GM20000 (cell line): ENCODE measurements at places on chromosomes 1 and 21.

- DNase-seq: no peak
Observed at GRCh38 chr21:46093668-46094400, 4.1 kb upstream of the COL6A2 start.

DNA sequence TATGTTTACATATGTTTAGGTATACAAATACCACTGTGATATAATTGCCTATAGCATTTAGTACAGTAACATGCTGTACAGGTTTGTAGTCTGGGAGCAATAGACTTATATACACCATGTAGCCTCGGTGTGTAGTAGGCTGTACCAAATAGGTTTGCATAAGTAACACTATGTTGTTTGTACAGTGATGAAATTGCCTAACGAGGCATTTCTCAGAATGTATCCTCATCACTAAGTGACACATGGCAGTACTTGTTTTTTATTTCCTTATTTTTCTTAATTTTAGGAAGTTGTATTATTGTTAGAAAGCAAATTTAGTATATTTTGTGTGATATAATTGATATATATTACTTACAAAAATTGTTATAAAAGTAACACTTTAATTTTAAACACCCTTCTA, 840.9 kb downstream of the LTN1 start:
- DNase-seq: no peak

DNA sequence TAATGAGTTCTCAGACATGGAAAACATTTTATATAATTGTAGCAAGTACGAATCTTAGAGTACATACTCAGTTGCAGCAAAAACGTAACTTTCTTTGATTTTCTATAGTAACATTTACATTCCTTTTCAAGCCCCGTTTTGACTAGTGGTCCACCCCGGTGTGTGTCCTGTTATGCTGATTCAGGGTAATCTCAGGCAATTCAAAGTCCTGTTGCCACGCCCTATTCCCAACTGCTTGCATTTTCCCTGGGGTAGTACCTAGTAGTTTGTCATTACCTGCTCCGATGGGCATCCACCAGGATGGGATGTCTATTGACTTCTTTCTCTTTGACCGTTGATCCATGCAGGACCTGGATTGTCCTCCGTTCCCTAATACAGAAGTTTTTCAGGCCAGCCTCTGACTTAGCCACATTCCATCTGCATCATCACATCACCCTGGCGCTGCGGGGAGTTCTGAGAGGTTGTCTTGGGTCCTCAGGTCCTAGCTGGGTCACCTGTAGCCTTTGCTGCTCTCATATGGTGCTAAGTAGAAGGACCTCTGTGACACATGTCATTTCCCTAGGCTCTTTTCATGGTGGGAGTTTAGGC, 15.0 kb upstream of the FCAMR start:
- no peak for DNase-seq

- DNase-seq: no peak
Observed at GRCh38 chr1:66350001-66350547, 183.9 kb upstream of the SGIP1 start.

- no peak for DNase-seq
Observed at GRCh38 chr21:29149808-29150425, 19.5 kb downstream of the MAP3K7CL start.

DNA sequence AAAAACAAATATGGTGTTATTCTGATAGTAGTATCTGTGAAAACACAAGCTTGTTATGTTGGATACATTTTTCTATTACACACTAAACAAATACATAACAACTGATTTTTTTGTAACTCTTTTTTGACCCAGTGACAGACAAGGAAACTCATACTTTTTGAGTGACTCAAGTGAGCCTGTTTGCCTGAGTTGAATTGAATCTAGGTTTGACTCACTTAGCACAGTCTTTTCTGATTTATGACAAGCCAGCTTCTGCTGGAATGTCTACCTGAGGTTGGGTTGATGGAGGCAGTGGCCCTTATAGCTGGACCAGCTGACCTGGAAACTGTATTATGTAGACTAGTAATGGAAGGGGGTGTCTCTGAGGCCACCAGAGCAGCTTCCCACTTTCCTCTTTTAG, 4.2 kb upstream of the CLCA4 start:
- no peak for DNase-seq

- DNase-seq: no peak
Observed at GRCh38 chr1:96756789-96757188, 35.2 kb downstream of the PTBP2 start.

DNA sequence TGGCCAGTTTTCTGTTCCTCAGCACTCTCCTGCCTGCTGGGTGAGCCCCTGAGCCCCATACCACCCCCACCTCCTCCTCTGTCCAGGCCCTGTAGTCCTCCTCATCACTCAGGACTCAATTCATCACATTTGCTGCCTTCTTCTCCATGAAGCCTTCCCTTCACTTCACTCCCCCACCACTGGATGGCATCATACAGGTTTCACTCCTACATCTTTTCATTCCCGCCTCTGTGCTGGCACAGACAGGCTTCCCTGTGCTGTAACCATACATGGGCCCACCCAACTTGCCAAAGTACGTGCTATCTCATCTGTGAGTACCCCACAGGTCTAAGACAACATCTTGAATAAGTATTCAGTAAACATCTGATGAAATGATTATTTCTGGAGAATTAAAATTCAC, 56.9 kb downstream of the SLC45A1 start:
- no peak for DNase-seq

- DNase-seq: no peak
Observed at GRCh38 chr1:199297174-199297573, 658.3 kb downstream of the PTPRC start.

- DNase-seq: no peak
Observed at GRCh38 chr1:204928671-204929486, 58.2 kb downstream of the NFASC start.

DNA sequence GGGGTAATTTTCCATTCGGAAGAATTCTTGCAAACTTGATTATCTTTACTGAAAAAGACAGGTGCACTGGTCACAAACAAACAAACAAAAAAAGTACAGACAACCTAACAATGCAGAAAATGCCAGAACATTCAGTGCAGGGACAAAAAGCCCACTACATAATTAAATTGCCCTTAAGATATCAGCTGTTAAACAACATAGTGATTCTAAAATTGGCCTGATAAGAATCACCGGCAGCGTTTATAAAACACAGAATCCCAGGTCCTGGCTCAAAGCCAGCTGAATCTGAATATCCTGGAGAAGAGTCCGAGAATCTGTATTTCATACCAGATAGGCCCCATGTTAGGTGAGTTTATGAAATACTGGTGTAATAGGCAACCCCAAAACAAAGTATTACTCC, 6.1 kb downstream of the PLPP3 start:
- no peak for DNase-seq

DNA sequence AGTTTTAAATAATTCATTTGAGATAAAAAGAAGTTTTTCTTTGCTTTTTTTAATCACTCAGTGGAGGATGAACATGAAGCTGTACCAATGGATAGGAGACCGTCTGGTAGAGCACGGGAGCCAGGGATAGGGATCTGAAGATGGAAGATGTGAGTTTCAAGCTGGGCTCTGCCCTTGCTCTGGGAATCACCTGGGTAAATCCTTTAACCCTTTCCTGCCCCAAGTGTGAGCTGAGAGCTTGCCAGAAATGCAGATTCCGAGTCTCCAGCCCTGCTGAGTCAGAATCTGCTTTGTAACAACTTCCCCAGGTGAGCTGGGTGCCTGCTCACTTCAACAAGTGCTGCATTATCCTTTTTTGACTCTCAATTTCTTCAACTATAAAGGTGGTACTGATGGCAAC, 44.1 kb downstream of the ERG start:
- DNase-seq: no peak

DNA sequence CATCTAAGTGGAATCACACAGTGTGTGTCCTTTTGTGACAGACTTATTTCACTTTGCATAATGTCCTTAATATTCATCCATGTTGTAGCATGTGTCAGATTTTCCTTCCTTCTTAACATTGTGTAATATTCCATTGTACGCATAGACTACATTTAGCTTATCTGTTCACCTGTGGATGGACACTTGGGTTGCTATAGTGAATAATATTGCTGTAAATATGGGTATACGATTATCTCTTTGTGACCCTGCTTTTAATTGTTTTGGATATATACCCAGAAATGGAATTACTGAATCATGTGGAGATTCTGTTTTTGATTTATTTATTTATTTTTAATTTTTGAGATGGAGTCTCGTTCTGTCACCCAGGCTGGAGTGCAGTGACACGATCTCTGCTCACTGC, 63.0 kb upstream of the ATP5PO start:
- no peak for DNase-seq

DNA sequence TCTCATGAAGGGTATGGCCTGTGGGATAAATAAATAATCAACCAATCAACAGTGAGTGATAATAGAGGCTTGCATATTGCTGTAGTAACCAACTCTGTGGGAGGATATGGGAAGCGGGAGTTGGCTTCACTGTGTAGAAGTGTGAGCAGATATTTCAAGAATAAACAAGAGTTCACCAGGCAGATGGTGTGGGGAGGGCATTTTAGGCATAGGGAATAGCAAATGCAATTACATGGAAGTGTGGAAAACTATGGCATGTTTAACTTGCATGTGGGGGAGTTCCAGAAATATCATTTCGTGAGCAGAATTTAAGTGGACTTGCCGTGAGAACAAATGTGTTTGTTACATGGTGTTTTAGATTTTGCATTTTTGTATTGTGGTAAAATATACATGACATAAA, 95.2 kb downstream of the SPATA46 start:
- no peak for DNase-seq

GRCh38 chr1:165364568-165365133, 8.1 kb upstream of the LMX1A start:
- no peak for DNase-seq

DNA sequence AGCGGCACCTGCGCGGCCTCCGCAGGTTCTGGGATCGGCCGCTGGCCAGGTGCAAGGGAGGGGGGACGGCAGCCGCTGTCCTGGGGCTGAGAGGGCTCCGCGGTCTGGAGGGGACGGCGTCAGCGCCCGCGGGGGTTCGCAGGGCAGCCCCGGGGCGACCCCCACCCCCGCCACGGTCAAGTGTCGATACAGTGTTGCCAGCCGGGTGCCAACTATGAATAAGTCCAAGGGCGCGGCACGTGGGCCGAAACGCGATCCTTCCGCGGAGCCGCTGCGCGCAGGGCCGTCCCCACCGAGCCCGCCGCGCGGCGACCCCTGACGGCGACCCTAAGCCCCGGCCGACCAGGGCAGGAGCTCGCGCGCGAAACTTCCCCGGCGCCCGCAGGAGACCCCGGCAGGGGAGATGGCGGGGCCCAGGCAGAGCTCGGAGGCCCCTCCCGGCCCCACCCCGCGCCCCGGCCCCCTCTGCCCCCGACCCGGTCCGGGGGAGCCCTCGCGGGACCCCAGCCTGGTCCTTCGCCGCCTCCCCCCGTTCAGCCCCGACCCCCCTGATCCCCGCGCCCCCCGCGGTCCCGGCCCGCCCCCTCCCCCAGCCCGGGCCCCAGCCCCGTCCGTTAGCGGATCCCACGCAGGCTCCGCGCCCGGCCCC, 586 bp upstream of the AGPAT3 start:
- peak; percentile 74 for DNase-seq

- no peak for DNase-seq
Observed at GRCh38 chr1:77179632-77180031, 39.6 kb downstream of the PIGK start.

DNA sequence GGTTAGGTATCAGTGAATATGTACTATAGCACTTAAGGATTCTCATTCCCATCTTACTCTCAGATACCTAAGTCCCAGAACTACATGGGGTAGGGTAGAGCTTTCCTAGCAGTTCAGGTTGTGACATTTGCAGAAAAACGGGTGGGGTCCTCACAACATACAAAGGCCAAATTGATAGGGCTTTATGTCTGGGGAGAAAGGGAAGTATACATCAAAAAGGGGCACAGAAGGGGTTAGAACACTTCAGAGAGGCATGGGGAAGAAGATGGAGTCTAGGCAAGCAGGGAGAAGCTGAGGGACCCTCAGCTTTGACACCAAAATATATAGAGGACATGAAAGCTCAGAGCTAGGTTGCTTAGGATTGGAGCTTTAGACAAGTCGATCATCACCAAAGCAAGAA, 3.6 kb downstream of the UROD start:
- no peak for DNase-seq

GRCh38 chr1:89844241-89844807, 23.5 kb downstream of the LRRC8D start:
- DNase-seq: peak; percentile 46

GRCh38 chr1:21914880-21915640, 22.1 kb downstream of the HSPG2 start:
- DNase-seq: no peak

DNA sequence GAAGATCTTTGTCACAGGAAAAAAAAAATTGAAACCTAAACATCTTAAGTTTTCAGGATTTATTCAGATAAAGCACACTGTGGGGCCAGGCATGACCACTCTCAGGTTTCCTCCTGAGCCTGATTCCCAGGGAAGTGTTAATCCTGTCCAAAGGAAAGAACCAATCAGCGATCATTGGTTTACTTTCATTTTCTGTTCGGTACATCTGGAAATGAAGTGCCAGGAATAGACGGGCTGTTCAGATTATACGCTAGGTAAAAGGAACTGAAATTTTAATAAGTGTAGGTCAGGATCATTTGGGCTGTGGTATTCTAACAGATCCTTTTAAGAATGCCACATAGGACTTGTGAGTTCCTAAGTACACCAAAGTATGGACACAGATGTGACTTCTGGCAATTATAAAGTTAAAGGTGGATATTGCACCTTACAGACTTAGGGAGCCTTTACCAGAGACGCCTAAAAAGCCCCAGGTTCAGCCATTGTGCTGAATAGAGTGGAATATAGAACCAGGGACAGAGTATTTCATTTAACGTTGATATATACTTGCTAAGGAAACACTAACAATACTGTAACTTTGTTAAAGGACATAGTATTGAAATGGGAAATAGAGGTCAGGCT, 9.3 kb upstream of the CACYBP start:
- DNase-seq: no peak

GRCh38 chr1:190963321-190963720, 485.7 kb upstream of the BRINP3 start:
- no peak for DNase-seq

- no peak for DNase-seq
Observed at GRCh38 chr1:117541003-117541402, 64.8 kb upstream of the TENT5C start.

- no peak for DNase-seq
Observed at GRCh38 chr1:221093903-221094791, 214.9 kb downstream of the HLX start.

- no peak for DNase-seq
Observed at GRCh38 chr1:230936475-230936874, 42.2 kb downstream of the TTC13 start.

DNA sequence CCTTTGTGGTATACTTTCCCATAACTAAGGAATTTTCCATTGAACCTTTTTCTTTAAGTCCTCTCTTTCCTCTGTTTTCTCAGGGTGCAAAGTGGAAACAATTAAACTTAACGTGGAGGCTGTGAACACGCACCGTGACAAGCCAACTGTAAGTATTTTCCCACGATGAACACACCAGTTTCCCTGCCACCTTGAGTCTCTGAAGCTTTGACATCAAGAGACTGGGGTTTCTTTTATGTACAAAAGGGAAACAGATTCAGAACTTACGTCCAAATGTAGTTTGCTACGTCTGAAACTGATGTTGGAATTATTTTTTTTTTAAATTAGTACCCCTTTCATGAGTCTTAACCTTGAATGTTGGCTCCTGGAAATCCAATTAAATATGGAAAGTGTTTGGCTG, 17.2 kb upstream of the C4BPB start:
- no peak for DNase-seq
